Amniotic stem cell (primary cell): ENCODE measurements at places on chromosomes 7 and 10.
A peak's percentile ranks its signal among the peaks of the same experiment; 100 is the strongest.

DNA sequence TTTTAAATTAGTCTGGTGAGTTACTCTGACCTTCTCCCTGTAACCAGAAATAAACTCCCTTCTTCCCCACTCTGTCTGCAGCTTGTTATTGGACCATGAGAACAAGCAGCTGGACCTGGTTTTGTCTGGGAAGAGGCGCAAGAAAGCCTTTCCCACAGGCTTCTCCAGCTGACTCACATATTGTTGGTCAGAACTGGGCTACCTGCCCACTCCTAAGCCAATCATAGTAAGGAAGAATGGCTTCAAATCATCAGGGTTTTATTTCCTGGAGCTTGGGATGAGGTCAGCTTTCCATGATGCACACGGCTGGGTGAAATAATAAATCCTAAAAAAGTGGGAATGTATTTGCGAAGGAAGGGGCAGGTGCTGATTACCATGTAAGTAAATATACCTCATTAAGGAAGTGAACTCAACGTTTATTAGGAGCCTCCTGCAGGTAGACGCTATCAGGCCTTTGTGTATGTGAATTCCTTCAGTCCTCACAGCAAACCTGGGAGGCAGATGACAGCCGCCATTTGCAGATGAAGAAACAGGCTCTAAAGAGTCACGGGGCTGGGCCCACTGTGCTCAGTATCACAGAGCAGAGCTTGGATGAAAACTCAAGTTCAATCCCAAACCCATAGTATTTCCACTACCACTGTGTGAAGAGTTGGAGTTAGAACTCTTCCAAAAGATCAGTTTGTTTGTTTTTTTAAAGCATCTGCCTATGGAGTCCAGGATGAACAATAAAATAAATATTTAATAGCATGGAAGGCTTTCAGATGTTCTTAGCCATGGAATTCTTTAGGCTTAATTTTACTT is 32.8 kb downstream of the IL15RA start:
- DNase-seq, result peak; percentile 96

GRCh38 chr10:70619271-70620019 is 16.9 kb upstream of the PRF1 start:
- DNase-seq, result no peak

DNA sequence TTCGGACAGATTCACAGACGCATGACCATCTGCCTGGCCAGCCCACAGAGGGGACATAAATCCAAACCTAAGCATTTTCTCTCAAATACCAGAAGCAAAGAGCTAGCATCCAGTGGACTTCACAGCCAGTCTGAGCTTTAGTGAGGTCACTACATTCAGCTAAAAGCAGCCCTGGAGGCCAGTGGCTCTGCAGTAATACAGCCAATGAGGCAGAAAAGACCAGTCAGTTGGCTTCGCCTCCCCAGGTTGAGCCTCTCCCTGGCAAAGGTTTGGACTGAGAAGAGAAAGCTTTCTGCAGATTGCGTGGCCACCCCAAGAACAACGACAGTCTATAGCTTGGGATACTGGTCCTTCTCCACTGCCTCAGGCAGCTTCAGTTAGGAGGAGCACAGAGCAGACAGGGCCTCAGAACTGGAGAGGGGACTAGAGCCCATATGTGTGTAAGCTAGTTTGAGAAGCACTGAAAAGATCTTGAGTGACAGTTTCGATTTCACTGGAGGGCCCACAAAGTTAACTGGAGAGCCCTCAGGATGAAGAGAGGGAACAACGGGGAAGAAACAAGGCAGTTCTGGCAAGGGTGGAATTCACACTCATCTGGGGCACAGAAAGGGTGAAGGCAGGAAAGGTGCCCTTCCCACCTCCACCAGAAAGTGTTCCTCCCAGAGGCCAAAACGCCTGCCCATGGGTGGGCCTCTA is 3.8 kb downstream of the WDR91 start:
- no peak for DNase-seq

DNA sequence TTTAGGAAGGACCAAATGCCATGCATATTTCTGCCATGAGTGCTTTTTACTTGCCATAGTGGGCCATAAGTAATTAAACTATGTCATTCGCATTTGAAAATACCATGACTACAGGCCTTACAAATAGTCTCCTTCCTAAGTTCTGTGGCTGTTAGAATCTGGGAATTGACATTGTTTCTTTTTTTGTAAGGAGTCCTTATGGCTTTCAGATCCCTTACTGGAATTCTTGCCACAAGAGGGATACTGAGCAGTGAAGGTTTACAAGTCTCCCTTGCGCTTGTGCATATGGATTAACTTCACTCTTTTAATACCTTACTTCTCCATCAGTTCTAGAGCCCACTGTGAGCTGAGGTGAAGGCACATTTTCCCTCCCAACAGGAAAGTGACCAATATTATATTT is 166.0 kb downstream of the NRG3 start:
- DNase-seq, result no peak

DNA sequence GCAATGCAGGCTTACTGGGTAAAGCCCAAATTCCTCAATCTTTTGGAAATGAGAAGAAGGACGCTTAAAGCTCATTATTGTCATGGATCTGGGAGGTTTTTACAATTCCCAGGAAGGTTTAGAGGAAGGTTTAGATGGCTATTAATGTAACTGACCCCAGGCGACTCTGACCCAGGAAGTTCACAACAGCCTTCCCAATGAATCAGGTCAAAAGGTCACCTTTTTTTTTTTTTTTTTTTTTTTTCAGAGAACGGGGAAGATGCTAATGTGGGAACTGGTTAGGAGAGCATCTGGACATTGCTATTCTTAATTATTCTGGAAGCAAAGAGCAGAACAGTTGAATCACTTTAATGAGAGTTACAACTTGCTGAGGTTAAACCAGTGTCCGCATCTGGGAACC is 149.9 kb upstream of the ITGB1 start:
- no peak for DNase-seq

DNA sequence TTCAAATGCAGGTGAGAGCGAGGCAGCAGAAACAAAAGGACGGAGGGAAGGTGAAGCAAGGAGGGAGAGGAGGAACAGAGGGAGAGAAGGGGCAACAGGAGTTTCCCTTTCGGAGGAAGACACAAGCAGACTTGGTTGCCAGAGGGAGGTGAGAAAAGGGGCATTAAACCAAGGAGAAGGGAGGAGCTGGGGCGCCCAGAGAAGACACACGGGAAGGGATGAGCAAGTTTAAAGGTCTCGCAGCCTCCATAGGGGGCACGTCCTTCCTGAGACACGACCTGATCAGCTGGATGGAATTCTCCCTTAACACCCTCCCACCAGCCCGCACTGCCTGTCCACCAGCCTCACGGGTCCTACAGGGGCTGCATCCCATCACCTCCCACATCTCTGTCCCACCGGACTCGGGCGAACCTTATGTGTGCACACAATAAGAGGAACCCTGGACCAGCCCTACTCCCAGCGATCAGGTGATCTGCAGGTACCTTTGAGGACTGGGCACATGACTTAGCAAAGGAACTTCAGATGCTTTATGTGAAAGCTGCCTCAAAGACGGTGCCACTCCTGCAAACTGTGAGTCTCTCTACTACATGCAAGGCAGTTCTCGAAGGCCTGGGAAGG is 251.2 kb downstream of the TNS3 start:
- no peak for DNase-seq

- DNase-seq, result no peak
Observed at GRCh38 chr7:25792586-25792985, 359.4 kb upstream of the NFE2L3 start.

DNA sequence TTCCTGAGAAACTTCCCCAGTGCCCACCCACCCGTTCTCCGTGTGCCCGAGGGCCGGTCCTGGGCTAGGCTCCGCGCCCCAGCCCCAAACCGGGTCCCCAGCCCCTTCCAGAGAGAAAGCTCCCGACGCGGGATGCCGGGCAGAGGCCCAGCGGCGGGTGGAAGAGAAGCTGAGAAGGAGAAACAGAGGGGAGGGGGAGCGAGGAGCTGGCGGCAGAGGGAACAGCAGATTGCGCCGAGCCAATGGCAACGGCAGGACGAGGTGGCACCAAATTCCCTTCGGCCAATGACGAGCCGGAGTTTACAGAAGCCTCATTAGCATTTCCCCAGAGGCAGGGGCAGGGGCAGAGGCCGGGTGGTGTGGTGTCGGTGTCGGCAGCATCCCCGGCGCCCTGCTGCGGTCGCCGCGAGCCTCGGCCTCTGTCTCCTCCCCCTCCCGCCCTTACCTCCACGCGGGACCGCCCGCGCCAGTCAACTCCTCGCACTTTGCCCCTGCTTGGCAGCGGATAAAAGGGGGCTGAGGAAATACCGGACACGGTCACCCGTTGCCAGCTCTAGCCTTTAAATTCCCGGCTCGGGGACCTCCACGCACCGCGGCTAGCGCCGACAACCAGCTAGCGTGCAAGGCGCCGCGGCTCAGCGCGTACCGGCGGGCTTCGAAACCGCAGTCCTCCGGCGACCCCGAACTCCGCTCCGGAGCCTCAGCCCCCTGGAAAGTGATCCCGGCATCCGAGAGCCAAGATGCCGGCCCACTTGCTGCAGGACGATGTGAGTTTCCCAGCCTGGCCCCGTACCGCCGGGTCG is at the start of gene SCD:
TSS of gene SCD (plus strand) at position 469 of the 803 bp plus-strand sequence. CDS start at position 741, 272 bp downstream.
- peak; percentile 79 for DNase-seq

- DNase-seq, result no peak
Observed at GRCh38 chr10:35336921-35337823, 863 bp downstream of the CCNY start.

DNA sequence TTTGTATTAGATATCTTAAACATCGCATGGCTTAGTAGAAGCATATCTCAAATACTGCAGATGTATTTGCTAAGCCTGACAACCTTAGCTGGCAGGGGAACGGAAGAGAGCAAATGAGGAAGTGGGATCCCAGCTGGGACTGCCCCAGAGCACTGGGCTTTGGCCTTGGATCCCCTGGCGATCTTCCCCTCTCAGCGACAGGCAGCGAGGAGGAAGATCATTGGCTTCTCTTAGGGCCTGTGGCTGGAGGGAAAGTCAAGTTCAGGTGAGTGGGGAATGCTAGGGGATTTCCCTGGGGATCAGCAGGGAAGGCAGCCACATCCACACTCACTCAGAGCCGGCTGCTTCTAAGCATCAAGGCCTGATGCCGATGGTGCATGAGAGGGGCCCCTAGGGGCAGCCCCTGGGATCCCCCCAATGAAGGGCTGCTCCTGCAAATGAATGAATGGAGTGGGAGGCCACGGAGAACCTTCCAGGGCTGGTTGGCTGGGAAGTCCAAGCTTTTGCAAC is 42.0 kb downstream of the LYZL2 start:
- DNase-seq, result no peak

- no peak for DNase-seq
Observed at GRCh38 chr7:91567081-91568012, 303.1 kb downstream of the FZD1 start.

- no peak for DNase-seq
Observed at GRCh38 chr10:24721229-24722106, 2.2 kb downstream of the ARHGAP21 start.

DNA sequence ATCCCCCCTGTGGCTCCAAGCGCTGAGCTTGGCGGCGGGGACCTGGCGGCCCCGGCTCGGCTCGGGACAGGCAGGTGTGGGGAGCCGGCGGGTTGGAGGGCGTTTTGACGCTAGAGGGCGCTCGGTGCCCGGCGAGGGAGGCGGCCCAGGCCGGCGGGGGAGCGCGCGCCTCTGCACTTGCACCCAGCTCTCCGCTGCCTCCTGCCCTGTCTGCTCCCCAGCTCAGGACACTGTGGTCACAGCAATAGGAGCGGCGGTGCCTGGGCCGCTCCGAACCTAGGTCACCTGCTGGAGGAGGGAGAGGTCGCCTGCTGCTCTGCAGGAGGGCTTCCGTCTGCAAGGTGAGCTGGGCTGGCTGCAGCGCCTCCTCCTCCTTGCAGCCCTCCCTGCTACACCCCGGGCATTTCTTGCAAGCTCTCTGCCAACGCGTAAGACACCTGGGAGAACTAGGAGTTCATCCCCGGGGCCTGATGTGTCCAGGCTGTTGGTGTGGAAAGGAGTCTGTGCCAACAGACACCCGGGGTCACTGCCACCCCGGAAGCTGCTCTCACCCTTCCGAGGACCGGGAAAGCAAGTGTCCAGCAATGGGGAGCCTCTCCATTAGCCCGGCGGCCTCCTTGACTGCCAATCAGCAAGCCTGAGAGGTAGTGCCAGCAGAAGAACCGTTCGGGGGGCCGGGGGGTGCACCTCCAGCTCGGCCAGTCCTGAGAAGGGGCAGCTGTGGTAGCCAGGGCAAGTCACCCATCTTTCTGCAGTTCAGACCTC is 620.4 kb downstream of the GALNT17 start:
- no peak for DNase-seq

- DNase-seq, result no peak
Observed at GRCh38 chr10:124878457-124878739, 63.5 kb upstream of the ZRANB1 start.

- no peak for DNase-seq
Observed at GRCh38 chr7:70298780-70299471, 700.7 kb downstream of the AUTS2 start.

- DNase-seq, result no peak
Observed at GRCh38 chr7:4307316-4308204, 374.5 kb upstream of the FOXK1 start.

- no peak for DNase-seq
Observed at GRCh38 chr7:124516911-124517310, 248.7 kb downstream of the GPR37 start.

GRCh38 chr10:116147147-116147905 is 125.7 kb downstream of the GFRA1 start:
- DNase-seq, result no peak

- DNase-seq, result no peak
Observed at GRCh38 chr7:55100544-55101327, 81.9 kb downstream of the EGFR start.

- no peak for DNase-seq
Observed at GRCh38 chr7:98687111-98687751, 70.1 kb downstream of the NPTX2 start.

GRCh38 chr10:78963074-78964034 is 105.4 kb upstream of the ZMIZ1 start:
- DNase-seq, result no peak

- DNase-seq, result no peak
Observed at GRCh38 chr10:119360181-119360921, 153.0 kb downstream of the GRK5 start.

- no peak for DNase-seq
Observed at GRCh38 chr7:63205136-63205535, 793.5 kb upstream of the ZNF722 start.

DNA sequence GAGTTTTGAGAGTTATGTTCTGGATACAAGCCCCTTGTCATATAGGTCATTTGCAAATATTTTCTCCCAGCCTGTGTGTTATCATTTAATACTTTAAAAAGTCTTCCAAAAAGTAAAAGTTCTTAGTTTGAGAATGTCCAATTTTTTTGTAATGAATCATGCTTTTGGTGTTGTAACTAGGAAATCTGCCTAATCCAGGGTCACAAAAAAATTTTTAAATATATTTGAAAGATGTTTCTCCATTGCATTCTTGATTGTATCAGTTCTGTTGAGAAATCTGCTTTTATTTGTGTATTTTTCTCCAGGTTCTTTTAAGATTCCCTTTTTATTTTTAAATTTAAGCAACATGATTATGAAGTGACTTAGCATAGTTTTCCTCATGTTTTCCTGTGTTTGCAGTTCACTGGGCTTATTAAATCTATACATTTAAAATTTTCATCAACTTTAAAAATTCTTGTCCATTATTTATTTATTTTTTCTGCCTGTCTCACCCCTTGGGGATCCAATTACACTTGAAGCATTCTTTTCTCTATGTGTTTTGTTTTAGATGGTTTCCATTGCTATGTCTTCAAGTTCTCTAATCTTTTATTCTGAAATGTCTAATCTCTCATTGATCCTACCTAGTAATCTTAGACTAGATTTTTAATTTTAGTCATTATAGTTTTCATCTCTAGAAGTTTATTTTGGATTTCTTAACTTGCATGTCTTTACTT is 47.0 kb downstream of the CCDC71L start:
- DNase-seq, result peak; percentile 28
